ENCODE measurements at places on chromosomes 12 and 14.

DNA sequence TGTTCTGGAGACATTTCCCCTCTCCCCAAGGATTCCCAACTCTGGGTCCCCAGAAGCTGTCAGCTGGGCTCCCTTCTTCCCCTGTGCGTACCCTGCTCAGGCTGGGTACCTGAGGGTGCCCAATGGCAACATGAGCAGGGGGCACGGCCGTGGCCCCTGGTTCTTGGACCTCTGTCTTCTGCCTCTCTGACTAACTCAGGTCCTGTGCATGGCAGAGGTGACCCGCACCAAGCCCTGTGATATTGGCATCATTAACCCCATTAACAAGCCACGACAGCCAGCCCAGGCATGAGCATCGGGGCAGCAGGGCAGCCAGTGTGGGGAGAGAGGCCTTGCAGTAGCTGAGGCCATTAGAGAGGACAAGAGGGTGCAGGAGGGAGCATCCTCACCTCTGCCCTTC, 28.4 kb downstream of the RTL1 start:
- no peak for DNase-seq

DNA sequence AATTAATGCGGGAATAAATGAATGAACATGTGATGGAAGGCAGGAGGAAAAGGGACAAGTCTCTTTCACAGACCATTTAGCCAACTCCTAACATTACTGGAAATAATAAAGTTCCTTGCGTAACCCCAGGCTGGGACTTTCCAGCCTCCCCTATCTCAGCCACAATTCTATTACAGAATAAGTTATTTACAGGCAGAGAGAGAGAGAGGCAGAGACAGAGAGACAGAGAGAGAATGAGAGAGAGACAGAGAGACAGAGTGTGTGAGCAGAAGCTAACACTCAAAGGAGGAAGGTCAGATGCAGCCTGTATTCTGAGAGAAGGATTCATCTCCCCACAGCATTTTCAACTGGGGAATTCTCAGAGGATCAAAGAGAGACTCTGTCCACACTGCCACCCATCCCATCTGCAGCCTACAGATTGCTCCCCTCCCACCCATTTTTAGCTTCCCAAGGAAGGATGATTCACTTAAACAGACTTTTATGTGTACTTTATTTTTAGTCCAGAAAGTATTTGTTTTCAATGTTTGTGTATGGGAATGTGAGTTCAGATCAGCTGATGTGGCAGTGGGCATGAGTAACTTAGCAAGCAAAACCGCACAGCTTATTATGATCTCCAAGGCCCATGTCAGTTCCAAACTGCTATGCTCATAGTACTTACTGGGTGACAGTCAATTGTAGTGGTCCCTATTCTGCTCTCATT, 165.7 kb downstream of the CAND1 start:
- DNase-seq: peak; percentile 88

DNA sequence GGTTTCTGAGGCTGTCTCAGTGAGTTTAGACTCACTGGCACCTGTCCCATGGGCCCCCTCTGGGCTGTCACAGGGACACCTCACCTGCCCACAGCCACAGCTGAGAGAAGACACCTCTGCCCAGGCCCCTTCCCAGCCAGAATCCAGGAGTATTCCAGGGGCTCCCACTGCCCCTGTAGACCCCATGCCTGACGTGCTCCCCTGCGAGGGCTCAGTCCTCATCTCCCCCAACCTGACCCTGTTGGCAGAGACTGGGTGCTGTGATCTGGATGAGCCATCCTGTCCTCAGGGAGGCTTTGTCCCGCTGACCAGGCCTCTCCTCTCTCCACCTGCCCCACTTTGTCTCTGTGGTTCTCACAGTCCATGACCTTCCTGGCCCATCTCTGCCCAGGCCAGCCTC, 89.4 kb downstream of the DHRS2 start:
- no peak for DNase-seq

- DNase-seq: no peak
Measured at GRCh38 chr14:96625426-96625985, 123.3 kb downstream of the PAPOLA start.

- DNase-seq: no peak
Measured at GRCh38 chr12:110458756-110459155, 8.6 kb upstream of the ARPC3 start.

DNA sequence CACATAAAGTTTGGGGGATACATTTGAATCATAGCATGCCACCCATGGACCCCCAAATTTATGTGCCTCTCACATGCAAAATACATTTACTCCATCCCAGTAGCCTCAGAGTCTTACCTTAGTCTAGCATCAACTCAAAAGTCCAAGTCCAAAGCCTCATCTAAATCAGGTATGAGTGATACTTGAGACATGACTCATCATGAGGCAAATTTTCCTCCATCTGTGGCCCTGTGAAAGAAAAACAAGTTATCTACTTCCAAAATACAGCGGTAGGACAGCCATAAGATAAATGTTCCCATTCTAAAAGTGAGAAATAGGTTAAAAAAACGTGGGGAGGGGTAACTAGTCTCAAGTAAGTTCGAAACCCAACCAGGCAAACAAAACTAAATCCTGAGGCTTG, 444.2 kb downstream of the SNAPC1 start:
- no peak for DNase-seq

GRCh38 chr14:39469094-39469710, 37.0 kb upstream of the FBXO33 start:
- DNase-seq: no peak

- no peak for DNase-seq
Measured at GRCh38 chr14:96055753-96056508, 16.8 kb downstream of the C14orf132 start.

DNA sequence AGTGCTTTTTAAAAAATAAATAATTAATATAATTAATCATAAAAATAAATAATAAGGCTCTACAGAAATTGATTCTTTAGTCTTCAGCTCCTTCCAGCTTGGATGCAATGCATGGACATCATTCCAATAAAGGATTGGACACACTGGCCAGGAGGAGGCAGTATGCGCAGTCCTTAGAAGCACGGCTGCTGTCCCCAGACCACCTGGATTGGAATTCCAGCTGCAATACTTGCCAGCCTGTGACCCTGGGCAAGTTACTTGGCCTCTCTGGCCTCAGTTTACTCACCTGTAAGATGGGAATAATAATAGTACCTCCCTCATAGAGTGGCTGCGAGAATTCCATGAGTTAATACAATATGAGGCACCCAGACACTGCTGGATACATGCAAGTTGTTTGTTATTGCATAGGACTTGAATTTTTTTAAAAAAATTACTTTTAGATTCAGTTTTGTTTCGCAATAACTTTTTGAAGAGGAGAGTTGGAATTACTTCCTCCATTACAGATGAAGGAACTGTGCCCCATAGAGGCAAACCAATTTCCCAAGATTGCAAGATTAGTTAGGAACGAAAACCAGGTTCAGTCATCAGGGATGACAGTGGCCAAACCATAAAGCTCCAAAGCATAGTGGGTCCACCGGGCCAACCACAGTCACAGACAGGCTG, 12.2 kb downstream of the RPH3A start:
- DNase-seq: no peak

DNA sequence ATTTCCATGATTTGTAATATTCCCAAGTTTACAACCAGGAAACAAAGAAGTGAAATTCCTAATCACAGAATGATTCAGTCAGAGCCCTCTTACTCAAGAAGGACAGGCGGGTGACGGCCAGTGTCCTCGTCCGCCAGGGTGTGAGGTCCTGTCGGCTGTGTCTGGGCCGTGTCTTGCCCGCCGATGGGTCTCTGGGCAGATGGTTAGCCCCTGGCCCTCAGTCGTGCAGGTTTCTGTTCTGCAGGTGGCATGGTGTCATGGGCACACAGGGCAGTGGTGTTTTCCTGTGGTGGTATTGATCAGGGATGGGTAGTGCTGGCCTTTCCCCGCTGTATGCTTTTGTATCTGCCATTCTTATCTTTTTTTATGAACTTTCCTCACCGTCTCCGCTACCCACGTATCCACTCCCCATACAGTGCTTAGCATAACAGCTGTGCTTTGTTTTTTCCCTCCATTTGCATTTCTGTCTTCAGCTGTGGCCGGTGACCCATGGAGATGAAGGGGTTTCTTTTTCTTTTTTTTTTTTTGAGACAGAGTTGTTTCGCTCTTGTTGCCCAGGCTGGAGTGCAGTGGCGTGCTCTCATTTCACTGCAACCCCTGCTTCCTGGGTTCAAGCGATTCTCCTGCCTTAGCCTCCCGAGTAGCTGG, 100.7 kb downstream of the TSPAN9 start:
- DNase-seq: no peak

- no peak for DNase-seq
Measured at GRCh38 chr12:27550653-27550975, 26.6 kb downstream of the PPFIBP1 start.

DNA sequence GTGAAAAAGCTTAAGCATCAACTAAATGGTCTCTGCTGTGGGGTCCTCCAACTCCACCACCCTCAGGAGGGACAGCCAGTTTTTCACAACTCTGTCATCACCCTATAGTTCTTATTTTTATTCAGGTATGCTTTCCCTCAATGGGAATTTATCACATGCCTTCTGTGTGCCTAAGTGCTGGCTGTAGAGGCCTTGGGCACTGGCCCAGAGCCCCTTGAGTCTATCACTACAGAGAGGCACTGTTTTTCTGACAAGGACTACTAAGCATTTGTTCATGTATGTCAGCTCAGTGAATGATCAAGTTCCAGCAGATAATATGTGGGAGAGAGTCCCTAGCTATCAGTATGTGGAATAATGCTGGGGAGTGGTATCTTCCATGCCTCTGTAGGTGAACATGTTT, 463.9 kb downstream of the NPAS3 start:
- DNase-seq: no peak

- DNase-seq: no peak
Measured at GRCh38 chr14:105100910-105101309, 35.7 kb upstream of the GPR132 start.

DNA sequence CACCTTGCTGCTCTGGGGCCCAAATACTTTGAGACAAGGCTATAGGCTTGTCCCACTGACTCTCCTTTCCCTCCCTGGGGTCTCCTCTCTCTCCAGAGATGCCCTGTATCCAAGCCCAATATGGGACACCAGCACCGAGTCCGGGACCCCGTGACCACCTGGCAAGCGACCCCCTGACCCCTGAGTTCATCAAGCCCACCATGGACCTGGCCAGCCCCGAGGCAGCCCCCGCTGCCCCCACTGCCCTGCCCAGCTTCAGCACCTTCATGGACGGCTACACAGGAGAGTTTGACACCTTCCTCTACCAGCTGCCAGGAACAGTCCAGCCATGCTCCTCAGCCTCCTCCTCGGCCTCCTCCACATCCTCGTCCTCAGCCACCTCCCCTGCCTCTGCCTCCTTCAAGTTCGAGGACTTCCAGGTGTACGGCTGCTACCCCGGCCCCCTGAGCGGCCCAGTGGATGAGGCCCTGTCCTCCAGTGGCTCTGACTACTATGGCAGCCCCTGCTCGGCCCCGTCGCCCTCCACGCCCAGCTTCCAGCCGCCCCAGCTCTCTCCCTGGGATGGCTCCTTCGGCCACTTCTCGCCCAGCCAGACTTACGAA, 3.1 kb downstream of the NR4A1 start:
- DNase-seq: no peak

GRCh38 chr12:132160601-132161035, 16.4 kb downstream of the NOC4L start:
- DNase-seq: no peak

DNA sequence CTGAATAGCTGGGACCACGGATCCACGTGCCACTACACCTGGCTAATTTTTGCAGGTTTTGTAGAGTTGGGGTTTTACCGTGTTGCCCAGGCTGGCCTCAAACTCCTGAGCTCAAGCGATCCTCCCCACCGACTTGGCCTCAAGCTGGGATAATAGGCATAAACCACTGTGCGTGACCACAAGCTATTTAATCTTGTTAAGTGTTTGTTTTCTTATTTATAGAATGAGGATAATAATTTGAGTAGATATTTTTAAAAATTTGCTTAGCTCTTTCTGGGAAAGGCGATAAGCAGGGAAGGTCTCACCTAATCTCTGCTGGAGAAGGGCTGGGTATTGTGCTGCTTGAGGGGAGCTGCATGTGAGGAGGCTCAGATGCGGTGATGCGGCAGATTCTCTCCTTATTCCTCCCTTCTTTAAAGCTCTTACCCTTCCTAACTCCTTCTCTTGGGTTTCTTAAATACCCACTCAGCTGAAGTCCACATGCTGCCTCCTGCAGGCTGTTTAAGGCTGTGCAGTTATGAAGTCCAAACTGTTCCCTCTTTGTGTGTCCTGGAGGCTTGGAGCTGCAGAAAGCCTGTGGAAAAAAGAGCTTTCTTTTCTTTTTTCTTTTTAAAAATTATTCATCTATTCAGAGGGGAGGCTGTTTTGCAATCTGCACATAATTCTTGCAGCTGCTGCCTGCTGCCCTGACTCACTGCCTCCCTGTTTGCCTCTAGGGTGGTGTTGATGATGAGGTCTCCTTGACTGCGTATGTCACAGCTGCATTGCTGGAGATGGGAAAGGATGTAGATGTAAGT, 37.9 kb downstream of the A2ML1 start:
- peak; percentile 63 for DNase-seq

DNA sequence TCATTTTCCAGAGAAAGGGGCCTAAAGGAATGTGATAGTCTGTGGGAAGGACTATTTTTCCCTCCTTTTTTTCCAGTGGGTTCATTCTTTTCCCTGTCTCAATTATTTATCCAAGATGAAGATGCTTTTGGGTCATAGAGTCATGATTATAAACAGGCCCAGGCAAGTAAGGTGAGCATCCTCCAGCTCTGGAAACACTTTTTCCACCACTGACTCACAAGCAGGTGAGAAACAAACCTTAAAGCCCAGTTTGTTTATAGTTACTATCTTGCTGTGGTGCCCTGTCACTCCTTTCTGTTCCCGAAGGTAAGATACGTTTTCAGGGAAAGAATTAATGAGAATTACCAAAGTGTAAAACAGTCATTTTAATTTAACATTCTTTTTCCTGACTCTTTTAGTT, 107.7 kb upstream of the IFNG-AS1 start:
- DNase-seq: no peak

DNA sequence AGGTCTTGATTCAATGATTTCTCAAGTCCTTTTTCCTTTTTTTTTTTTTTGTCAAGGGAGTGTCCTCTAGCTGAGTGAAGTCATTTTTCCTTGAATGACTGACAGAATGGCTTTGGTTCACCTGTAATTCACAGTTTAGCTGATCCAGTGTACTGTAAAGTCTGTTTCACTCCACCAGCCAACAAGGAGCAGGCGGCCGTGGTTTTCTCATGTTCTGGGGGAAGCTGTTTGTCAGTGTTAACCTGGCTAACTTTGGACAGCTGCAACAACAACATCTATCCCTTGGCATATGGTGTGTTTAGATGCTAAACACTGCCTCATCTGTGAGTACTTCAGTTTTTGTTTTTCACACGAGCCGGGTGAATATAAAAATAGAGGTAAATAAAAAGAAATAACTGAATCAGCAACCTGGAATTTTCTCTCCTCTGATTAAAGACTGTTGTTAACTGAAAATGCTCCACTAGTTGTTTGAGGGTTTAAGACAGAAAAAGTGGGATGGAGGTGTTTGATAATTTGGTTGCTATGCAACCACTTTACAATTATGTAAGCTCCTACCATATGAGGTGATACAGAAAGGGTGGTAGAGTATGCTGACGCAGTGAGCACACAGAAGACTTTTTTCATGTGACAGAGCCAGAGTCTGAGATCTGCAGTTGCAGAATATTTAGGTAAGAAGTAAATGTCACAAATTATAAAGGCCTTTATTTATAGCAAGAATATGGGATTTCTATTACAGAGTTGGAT, 50.3 kb upstream of the SLC2A13 start:
- DNase-seq: no peak

GRCh38 chr12:64081008-64081404, 141.1 kb downstream of the KICS2 start:
- DNase-seq: no peak
